NCI-H345 (cell line): ENCODE measurements at places on chromosomes 7 and 10.

DNA sequence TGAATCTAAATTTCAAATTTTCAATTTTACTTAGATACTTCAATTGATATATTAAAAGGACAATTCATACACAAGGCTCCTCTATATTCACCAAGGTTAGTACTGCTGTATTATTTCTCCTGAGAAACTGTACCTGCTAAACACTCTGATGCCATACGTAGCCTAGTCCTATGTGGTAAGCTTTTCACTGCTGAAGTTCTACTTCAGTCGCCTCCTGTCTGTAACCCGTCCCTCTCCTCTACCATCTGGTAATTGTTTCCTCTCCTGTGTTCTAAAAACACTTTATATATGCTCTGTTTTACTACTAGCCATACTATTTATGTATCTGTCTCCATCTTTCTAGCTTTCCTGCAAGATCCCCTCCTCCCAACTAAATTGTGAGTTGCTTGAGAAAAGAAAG, 20.2 kb downstream of the PDZD8 start:
- DNase-seq, result no peak

- DNase-seq, result no peak
These were observed 13.6 kb downstream of the STAMBPL1 start for GRCh38 chr10:88893611-88894010.

- DNase-seq, result peak; percentile 43
These were observed 101.6 kb downstream of the NPSR1 start for GRCh38 chr7:34759477-34760125.

- DNase-seq, result no peak
These were observed 38.2 kb downstream of the FAM53B start for GRCh38 chr10:124705817-124706461.

- DNase-seq, result no peak
These were observed 51.5 kb downstream of the CCNY start for GRCh38 chr10:35387768-35388167.

- no peak for DNase-seq
These were observed 81.8 kb downstream of the PTPRZ1 start for GRCh38 chr7:121954803-121955202.

DNA sequence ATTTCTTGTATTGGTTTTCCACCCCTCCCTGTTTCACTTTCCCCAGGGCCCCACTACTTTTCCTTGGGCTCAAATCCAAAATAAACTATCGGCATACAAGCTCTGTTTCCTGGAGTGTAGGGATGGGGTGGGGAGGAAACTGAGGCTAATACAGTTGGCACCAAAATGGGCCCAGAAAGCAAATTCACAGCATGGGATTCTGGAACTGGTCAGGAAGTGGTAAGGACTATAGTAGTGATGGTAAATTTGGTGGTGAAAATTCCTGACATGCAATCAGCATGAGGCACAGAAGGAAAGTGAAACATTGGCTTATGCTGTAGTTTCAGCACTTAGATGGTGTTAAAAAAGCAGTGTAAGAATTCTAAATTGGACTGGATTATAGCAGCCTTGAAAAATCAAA, 8.7 kb upstream of the SAMD9L start:
- DNase-seq, result no peak

- DNase-seq, result no peak
These were observed 135.2 kb downstream of the CUX1 start for GRCh38 chr7:101952355-101953247.

GRCh38 chr7:20797462-20798080, 10.9 kb upstream of the SP8 start:
- DNase-seq, result peak; percentile 86

DNA sequence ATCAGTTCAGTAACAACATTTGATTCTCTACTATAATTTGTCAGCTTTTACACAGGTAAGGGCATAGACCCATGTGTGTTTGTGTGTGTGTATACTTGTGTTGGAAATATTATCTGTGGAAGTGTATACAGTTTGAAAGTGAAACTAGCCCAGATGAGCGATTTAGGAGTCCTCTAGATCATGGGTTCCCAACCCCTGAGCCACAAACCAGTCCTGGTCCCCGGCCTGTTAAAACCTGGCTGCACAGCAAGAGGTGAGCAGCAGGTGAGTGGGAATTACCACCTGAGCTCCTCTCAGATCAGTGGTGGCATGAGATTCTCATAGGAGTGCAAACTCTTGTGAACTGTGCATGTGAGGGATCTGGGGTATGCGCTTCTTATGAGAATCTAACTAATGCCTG, 1221.5 kb upstream of the SORCS1 start:
- no peak for DNase-seq

- DNase-seq, result no peak
These were observed 926.1 kb upstream of the SORCS1 start for GRCh38 chr10:108090476-108091215.

DNA sequence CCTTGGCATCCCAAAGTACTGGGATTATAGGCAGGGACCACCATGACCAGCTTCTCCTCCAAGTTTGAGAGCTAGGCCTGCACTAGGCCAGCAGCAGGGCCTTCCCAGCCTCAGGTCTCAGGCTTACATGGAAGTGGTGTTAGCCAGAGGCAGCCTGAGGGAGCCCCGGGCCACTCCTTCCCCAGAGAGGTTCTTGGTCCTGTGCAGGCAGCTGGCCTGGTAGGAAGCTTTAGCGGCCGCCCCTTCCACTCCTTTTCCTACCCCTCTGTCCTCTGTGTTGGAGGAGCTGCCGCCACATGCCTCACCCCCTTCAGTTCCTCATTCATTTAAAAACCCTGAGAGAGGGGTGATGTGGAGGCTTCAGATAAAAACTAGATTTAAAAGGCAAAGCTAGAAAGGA, 40.3 kb downstream of the TSPAN15 start:
- no peak for DNase-seq

GRCh38 chr7:15508258-15508657, 53.6 kb downstream of the AGMO start:
- DNase-seq, result no peak

DNA sequence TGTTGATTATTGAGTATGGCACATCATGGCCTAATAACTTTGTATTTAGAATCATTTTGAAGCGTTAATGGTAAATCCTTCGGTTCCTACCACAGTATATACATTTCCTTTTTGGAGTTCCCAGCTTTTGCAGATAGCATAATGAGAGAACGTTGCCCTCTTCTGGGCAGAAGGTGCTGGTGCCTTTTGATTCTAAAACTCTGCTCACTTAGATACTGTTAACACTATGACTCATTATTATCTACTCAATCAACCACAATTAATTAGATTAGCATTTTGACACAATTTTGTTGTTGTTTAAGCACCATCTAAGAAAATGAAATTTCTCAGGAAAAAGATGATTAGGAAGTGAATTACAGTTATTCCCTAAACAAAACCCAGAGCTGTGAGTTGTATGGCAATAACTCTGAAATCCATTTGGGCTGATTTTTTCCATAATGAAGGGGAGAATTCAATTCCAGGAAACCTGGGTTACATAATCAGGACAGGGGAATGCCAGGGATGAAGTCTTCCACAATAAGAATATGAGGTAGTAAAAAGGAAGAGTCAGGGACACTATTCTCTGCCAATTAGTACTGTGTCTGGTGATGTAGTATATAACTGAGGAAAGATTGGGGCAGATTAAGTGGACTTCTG, 11.5 kb upstream of the DLD start:
- peak; percentile 23 for DNase-seq

DNA sequence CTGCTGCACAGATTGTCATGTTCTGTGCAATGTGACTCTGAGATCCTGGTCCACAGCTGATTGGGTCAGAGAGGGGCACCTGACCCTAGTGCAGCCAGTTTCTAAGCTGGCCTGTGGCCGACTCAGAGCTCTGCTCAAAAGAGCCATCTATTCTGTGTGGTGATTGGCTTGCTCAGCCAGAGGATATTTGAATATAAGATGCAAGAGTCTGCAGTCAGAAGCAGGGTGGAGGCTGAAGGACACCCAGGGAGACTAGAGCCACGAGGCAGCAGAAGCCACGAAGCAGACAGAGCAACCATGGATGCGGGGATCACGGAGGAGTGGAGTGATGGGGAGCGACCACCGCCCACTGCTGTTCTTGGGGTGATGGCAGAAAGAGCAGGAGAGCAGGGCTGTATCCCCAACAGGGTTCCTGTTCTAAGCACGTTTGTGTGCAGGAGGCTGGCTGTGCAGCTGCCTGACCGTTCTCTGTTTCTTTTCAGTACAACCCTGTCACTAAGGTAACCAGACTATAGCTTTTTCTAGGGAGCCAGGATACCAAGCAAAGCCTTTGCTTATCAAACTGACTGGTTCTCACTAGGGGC, 19.5 kb upstream of the RHEB start:
- peak; percentile 17 for DNase-seq

GRCh38 chr7:81449105-81449504, 320.7 kb downstream of the HGF start:
- no peak for DNase-seq

DNA sequence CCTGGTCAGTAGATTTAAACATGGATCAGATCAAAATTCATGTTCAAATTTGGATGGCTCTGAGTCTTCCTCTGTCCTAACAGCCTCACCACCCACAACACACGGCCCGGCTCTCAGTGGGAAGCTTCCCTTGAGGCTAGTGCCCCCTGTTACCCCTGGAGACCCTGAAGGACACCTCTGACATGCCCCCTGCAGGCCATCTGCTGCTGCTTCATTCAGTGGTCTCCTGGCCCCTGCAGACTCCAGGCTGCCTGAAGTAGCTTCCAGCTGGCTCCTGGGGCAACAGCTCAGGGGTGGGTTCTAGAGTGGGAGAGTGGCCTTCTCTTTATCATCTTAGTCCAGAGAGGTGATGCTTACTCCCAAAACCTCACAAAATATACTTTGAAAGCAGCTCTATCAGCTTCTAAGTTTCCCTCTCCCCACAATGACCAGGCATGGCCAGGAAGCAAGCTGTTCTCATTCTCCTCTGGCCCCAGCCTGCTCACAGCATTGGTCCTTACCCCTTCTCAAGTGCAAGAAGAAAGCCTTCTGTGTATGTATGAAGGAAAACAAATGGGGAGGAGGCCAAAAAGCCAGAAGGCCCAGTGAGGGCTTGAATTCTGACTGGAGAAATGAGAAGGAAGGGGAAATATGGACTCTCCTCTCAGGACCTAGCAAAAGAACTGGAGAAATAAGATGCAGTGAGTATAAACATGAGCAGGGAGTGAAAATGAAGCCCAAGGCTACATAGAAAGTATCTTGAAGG, 189.6 kb upstream of the INHBA start:
- no peak for DNase-seq

DNA sequence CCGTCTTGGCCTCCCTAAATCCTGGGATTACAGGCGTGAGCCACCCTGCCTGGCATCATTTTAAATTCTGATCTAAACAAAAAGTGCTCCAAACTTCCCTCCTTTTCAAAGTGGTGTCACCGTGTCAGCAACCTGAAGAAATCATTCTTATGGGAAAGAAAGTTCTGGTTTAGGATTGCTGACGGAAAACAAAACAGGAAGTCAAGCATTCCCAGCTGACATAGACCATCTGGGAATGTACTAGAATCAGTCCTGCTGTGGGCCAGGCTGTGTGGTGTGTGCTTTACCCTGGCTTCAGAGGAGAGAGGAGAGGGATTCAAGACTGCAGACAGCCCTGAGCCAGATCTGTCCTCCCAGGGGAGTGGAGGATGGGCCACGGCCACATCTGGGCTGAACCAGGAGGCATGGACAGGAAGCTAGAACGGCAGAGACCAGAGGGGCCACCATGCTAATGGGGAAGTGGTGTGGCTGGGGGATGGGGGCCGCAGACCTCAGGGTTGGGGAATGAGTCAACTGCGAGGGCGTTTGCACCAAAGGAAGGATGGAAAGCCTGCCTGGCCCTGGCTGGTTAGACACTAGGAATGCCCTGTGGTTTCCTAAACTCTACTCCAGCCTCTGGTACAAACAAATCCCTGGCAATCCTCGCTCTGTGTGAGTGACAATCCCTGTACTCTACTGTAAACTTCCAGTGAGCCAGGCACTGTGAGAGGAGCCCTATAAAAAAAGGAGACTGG, 16.7 kb upstream of the CLIP2 start:
- DNase-seq, result no peak

DNA sequence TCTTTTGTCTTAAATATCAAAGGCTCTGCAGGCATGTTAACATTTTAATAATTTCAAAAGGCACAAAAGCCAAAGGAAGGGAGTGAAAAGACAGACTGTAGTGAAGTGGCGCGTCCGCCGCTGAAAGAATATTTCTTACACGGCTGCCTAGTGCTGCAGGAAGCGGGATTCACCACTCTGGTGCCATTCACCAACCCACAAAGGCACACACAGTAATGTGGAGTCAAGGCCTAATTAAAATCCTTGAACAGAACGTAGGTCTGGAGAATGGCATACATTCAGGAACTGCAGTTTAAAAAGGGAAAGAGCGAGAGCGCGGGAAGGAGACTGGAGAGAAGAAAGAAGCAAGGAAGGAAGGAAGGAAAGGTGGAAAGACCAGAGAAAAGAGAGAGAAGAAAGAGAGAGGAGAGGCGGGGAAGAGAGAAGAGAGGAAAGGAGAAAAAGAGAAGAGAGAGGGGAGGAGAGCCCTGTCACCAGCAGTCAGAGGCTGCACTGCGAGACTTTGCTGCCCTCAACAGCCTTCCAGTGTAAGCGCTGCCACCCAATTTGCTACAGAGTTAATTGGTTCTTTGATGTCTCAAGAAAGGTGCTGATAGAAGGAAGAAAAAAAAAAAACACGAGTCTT, 554.0 kb downstream of the MDFIC start:
- no peak for DNase-seq

DNA sequence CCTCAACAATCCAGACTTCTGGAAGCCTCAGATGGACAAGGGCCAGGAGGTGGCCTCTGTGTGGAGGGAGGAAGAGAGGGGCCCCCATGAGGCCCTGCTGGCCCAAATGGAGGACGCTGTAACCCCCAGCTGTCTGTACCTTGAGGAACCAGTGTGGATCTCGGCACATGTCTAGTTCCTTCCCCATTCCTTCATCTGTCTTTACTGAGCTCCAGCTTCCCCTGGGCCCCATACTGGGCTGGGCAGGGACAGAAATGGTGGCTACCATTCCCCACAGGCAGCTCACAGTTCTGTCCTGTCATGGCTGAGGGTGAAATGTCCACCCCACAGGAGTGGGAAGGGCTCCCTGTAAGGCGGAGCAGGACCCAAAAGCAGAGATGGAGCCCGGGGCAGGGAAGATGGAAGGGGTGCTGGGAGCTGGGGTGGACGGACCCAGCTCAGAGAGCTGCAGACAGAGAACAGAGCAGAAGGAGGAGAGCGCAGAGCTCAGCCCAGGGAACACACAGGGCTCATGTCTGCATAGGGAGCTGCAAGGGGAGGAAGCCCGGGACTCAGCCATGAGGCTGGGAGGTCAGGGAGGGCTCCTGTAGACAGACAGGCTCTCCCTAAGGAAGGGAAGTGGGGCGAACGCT, 22.8 kb downstream of the ANTXRL start:
- no peak for DNase-seq

DNA sequence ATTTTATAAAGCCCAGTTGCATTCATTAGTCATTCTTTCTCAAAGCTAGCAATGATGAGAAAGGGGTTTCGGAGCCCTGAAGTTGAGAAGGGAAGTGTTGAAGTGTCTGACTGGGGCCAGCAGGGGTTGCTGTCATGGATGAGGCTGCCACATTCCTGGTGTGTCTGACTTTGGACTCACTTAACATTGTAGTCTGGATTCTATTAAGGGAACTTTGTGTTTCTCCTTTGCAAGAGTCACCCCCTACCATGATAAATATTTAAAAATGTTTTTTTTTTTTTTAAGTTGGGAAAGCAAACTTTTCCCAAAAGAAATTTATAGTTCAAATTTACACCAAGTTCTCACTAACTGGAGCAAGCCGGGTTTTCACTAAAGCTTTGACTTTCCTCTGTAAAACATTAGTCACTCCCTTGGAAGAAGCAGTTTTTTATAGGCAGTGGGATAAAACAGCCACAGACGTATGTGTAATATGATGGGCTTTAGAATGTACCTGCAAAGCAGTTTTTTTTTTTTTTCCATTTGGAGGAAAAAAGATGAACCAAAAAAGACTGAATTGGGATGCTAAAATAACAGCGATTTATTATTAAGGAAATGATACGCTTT, 243.6 kb downstream of the TWIST1 start:
- no peak for DNase-seq
